PC-3 (cell line): ENCODE measurements at places on chromosomes 11 and 22.
A peak's percentile ranks its signal among the peaks of the same experiment; 100 is the strongest.

GRCh38 chr11:6205366-6205765 is at the start of gene C11orf42:
Gene C11orf42, plus strand, starts transcription at chr11:6205557. Its CDS starts 59 bp downstream, at chr11:6205616.
- DNase-seq = no peak

DNA sequence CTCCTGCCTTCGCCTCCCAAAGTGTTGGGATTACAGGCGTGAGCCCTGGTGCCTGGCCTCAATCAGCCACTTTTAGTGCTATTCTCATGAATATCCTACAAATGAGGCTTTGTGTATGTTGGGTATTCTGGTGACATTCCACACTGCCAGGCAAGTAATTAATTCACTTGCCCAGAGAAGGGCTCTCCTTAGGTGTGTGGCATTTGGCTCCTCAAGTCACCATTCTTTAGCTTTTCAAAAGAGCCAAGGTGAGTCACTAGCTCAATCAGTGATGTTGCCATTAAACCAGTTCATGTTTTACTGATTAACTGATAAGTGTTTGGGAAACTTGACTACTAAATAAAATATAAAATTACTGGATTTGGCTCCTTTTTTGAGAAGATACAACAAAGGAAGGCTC is 52.2 kb downstream of the SLC25A17 start:
- DNase-seq = no peak

GRCh38 chr11:131467645-131468394 is 97.4 kb downstream of the NTM start:
- no peak for DNase-seq

DNA sequence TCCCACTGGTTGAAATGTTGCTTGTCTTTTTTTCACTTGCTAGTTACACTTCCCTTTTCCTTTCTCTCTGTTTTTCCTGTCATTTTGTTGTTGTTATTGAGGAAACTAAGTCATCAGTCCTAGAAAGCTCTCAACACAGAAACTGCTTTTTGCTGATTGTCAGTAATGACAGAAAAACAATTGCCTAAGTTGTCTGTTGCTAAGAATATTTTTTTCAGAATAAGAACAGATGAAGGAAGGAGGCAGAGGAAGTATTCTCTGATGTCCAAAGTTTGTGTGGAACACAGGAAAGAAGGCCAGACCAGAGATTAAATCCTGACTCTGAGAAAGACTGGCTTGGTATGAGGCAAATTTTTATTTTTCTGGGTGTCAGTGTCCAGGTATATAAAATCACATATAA is 163.3 kb downstream of the CASP12 start:
- no peak for DNase-seq

DNA sequence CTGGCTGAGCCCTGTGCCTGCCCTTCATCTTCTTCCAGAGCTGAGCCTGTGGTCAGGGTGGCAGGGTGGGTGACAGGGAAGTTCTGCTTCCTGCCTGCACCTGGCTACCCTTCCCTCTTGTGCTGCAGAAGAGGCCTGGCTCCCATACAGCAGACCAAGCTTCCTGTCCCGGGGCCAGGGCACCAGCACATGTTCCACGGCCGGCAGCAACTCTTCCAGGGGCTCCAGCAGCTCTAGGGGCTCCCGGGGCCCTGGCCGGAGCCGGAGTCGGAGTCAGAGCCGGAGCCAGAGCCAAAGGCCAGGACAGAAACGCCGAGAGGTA is 15.0 kb downstream of the ROBO3 start:
- DNase-seq = no peak

DNA sequence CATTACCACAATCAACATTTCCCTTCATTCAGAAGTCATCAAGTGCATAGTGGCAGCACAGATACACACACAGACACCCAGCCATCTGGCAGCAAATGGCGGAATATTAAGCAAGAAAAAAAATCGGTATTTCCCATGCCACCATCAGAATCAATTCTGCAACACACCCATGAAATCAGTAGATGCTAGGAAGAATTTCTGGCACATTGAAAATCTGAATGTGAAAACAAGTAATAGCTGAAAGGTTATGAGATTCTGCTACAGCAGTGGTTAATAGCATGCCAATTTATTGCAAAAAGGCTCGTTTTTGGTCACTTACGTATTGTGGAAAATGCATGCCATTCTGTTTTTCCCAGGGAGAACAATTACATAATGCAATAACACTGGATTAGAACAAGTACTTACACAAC is 91.1 kb downstream of the PICALM start:
- no peak for DNase-seq

GRCh38 chr11:12259956-12260355 is 117.4 kb upstream of the PARVA start:
- DNase-seq = no peak

DNA sequence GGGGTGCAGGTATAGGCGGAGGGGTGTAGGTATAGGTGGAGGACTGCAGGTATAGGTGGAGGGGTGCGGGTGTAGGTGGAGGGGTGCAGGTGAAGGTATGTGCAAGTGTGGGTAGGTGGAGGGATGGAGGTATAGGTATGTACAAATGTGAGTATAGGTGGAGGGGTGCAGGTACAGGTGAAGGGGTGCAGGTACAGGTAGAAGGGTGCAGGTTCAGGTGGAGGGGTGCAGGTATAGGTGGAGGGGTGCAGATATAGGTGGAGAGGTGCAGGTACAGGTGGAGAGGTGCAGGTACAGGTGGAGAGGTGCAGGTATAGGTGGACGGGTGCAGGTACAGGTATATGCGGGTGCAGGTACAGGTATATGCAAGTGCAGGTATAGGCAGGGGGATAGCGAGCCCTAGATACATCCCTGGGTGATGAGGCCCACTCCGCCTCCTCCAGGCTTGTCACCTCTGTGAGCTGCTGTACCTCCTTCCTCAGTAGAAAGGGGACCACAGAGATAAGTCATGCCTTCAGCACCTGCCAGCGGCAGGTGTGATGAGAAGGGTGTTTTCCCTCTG is 17.2 kb downstream of the LINC01488 start:
- no peak for DNase-seq

- no peak for DNase-seq
Observed at GRCh38 chr11:33478111-33478573, 221.0 kb downstream of the HIPK3 start.

DNA sequence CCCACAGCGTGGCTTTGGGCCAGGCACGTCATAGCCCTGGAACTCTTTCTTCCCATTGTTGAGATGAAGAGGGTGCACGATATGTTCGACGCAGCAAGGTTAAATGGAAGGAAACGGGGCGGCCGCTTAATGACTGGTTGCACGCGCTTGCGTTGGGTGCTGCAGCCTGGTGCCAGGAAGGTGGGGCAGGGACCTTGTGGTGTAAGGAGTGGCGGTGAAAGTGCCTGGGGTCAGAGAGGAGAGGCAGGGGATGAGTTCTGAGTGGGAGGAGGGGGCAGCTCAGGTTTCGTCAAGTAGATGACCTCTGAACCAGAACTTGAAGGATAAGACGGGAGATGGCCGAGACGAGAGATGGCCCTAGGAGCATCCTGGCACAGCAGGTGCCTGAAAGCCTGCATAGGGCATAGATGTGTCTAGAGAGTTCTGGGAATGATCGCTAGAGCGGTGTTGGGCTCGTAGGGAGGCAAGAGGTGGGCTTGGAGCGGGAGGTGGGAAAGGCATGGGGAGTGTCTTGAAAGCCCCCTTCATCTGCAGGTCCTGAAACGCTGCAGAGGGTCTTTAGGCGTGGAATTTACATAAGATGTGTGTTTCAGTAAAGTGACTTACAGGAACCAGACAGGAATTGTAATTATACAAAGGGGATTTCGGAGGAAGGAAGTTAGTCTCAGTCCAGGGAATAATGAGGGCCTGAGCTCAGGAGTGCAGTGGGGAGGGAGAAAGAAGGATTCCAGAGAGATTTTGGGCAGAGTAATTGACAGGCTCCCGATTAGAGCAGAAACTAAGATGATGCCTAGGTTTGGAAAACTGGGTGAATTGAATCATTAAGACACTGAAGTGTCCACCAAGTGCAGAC is 43.2 kb upstream of the CLDN5 start:
- DNase-seq = no peak

- DNase-seq = peak; percentile 11
Observed at GRCh38 chr11:65355013-65355775, 643 bp downstream of the TIGD3 start.

DNA sequence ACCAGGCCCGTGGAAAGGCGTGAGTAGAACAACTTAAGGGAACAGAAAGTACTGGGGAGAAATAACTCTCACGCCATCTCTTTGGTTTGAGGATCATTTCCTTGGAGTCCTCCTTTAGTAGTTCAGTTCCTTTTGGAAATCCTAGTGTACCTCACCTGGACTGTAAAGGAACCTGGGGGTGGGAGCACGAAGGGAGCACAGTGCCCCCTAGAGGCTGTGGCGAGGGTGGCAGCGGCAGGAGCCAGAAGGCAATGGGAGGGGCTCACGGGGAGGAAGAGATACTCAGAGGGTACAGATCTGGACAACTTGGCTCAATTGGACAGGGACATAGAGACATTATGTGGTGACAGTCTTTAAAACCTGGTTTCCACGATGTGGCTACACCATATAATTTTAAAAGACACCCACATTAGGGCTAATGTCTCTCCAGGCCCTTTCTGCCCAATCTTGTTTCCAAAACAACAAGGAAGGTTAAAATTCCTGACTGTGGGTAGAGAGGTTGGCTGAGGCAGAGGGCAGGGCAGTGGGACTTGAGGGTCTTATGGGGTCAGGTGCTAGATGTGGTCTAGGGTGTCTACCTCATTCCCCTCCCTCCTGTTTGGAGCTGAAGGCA is 87.0 kb downstream of the CSNK2A3 start:
- DNase-seq = peak; percentile 70

- DNase-seq = no peak
Observed at GRCh38 chr11:1194231-1194976, 28.5 kb upstream of the MUC5B start.
